ENCODE measurements at places on chromosomes 11 and 22.

DNA sequence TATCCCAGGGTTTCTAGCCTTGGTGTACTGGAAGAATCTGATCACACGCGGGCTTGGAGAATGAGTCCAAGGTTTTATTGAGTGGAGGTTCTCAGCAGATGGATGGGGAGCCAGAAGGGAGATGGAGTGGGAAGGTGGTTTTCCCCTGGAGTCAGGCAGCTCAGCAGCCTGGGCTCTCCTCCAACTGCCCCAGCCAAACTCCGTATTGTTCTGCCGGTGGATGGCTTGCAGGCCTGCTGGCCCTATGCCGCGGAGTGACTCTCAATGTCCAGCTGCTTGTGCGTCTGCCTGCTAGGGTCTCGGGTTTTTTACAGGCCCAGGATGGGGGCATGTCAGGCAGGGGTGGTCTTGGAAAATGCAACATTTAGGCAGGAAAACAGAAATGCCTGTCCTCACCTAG, 162.4 kb upstream of the LMO1 start:
- DNase-seq: no peak

DNA sequence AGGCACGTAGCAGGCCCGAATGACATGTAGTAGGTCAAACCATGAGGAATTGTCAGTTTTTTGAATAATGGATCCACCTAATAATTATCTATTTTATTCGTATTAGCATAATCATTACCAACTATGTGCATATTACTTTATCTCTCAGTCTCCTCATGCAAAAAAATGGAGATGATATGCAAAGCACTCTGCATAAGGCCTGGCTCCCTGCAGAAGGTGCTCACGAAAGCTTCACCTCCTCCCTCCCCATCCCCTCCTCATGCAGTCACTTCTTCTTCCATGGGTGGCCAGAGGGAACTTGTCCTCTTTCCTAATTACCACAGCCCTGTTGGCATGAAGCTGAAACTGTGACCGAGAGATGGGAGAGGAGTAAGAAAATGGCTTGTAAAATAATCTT, 20.8 kb upstream of the TSKU start:
- no peak for DNase-seq

- no peak for DNase-seq
Observed at GRCh38 chr11:20448834-20449233, 61.3 kb downstream of the PRMT3 start.

GRCh38 chr22:49464037-49464436, 363.6 kb downstream of the BRD1 start:
- DNase-seq: no peak

- no peak for DNase-seq
Observed at GRCh38 chr22:36573815-36574363, 44.9 kb upstream of the EIF3D start.
